Amygdala (tissue), 56 donors: ENCODE measurements at places on chromosomes 7 and 10.
A peak's percentile ranks its signal among the peaks of the same experiment; 100 is the strongest.

DNA sequence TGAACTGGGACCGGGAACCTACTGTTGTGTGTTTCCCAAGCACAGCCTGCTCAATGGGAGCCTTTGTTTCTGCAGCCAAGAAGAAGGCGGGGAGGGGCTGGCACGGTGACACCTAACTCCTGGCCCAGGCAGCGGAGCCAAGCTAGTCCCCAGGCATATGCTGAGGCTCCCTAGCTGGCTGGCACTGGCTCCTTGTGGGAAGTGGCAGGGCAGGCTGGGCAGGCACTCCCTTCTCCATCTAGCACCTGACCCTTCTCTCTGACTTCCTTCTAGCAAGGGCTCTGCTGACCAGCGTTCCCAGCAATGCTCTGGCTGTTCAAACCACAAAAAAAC is 325.0 kb downstream of the PLXNA4 start:
- DNase-seq, result peak; percentile 76

GRCh38 chr10:73497623-73498022 is 1.8 kb upstream of the PPP3CB start:
- DNase-seq, result no peak

DNA sequence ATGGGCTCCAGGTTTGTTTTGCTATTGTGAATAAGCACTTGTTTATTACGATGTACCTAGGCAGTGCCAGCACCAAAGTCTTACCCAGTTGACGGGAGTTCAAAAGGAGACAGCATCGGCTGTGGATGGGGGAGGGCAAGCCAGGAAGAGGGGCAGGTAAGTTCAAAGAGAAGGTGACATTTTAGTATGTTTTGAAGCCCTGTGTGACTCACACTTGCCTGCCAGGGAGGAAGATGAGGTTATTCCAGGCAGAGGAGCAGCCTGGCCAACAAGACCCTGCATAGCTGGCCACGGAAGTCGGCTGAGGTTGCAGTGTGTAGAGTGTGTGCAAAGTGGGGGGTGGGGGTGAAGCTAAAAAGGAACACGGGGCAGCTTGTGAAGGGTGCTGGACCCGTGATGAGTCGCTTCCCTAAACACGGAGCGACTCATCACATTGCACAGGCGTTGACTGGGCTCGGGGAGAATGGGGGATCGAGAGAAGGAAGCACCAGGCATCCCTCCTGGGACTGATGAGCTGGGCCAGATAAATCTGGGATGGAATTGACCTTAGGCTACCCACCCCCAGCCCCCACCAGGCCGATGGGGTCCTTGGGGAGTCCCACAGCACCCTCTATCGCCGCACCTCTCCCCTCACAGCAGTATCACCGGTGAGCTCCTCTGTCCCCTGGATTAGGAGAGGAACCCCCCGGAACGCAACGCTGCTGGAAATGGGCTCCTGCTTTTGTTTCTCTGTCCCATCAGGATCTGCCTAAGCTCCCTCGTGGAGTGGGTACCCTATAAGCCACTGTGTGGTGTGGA is 97.9 kb upstream of the IKZF1 start:
- no peak for DNase-seq

GRCh38 chr7:158161194-158161593 is 426.4 kb downstream of the PTPRN2 start:
- no peak for DNase-seq

DNA sequence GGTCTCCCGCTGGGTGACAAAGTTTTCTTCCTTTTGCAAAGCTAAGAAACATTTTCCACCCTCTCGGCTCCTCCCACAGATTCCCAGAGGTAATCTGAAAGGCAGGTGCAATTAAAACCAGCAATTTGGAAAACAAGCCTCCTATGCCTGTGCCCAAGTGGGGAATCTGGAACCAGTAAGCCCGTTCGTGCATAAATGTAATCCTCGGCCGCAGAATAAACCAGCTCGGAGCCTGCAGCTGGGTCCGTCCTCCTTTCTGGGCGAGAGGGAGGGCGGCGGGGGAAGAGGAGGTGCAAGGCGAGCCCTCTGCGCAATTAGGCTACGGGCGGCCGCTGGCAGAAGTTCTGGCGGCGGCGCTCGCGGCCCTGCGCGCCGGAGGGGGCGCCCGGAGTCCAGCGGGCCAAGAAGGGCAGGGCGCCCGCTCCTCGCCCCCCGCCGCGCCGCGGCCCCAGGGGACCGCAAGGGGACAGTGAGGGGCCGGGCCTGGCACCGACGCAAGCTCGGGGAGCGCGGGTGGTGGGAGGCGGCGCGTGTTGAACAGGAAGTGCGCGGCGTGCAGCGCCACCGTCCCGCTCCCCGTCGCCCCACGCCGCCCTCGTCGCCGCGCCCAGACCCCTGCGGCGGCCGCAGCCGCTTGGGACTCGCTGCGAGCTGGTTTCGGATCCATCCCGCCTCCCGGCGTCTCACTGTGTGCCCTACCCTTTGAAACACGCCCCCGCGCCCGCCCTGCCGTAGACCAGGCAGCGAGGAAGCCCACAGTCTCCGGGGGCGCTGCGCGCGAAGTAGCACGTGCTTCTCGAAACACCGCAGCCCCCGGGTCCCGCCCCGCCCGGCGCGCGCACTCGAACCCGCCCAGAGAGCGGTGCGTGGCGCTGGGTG is at the start of gene PRKAG2:
Gene PRKAG2, minus strand, starts transcription at position 217 of the 879 bp plus-strand sequence. CDS start 495 bp downstream, outside the sequence.
- DNase-seq, result no peak

GRCh38 chr7:101308245-101309085 is 13.1 kb downstream of the IFT22 start:
- no peak for DNase-seq

GRCh38 chr7:45088821-45089340 is at the start of gene NACAD:
TSS of gene NACAD (minus strand) at chr7:45088969. CDS start at chr7:45088894, 75 bp downstream.
- peak; percentile 98 for DNase-seq

- DNase-seq, result no peak
Measured at GRCh38 chr10:49114718-49115014, 656 bp downstream of the VSTM4 start.

DNA sequence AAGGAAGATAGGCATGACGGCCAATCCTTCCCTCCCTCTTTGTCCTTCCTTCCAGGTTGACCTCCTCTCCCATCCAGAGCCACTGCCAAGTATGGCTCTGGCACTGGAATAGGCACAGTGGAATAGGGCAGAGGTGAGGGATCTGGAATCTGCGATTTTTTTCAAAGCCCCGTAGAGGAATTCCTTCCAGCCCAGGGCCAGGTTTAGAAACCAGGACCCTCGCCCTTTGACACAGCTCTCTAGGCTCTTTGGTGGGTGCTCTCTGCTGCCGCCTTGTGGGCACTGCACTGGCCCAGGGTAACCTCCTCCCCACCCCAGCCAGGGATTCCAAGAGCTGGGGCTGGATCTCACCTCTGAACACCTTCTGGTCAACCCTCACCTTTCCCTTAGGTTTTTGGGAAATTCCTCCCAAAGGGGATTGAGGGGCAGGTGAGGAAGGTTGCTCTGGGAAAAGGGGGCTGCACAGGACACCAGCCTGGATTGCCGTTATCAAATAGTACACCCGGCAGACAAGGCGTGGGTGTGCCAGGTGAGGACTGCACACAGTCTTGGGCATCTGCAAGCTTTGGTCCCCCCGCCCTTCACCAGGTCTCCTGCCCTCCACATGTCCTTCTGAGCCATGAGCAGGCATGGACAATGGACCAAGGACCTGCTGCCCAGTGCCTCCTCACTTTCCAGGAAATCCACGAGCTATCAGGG is 22.8 kb downstream of the C10orf105 start:
- DNase-seq, result peak; percentile 69

DNA sequence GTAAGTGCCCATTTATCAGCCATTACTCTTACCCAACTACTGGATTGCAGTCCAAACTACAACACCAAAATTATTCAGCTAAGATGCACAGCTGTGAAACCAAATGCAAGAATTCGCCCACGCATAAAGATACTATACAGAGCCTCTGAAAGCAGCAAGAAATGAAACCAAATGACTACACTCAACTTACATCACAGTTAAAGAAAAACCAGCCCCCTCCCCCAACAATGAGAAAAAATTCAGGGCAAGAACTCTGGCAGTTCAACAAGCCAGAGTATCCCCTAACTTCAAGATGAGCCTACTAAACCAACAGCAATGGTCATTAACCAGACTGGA is 209.1 kb upstream of the VWC2 start:
- DNase-seq, result no peak
